NCI-H460 (cell line): ENCODE measurements at places on chromosomes 7 and 10. TPM values are rescaled to one million over a fixed set of nuclear protein-coding genes. Genes with fewer than 3 reads are reported as not detected.

- no peak for DNase-seq
These were observed 83.9 kb upstream of the RSU1 start for GRCh38 chr10:16901106-16901505.

- no peak for DNase-seq
These were observed 443.0 kb upstream of the MKI67 start for GRCh38 chr10:128568990-128569945.

GRCh38 chr7:124550036-124550435 lies 215.6 kb downstream of the GPR37 start:
- DNase-seq, result no peak

DNA sequence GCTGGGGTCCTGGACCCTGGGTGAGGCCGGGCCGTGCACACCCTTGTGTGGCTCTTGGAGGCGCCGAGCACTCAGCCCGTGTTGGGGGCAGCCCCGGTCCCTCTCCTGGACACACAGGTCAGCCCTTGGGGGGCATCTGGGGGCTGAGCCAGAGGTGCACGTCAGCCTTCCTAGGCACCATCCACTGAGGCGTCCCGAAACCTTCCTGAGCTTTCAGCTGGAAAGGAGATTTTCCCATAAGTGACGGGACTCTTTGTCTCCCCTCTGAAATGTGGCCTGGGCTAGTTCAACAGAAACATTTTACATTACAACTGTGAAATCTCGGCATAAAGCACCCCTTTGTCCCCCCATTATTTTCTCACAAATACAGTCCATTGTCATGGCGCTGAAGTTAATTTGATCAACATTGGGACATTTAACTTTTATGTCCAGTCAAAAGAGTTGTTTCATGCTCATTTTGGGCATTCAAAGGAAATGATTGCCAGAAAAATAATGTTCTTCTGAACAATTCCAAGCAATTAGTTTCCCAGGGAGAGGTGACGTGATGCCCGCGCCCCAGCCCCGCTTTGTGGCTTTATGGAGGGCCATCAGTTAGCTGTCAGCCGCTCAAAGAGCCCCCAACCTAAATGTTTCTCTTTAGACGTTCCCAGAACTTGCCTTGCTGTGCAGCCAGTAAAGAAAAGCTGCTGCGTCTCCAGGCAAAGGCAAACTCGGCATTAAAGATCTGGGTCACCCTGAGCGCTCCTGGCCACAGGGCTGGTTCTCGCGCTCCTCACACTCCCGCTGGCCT lies 70.8 kb downstream of the NKX6-2 start:
- no peak for DNase-seq

- no peak for DNase-seq
These were observed 28.9 kb downstream of the RAB11FIP2 start for GRCh38 chr10:118017850-118018249.

DNA sequence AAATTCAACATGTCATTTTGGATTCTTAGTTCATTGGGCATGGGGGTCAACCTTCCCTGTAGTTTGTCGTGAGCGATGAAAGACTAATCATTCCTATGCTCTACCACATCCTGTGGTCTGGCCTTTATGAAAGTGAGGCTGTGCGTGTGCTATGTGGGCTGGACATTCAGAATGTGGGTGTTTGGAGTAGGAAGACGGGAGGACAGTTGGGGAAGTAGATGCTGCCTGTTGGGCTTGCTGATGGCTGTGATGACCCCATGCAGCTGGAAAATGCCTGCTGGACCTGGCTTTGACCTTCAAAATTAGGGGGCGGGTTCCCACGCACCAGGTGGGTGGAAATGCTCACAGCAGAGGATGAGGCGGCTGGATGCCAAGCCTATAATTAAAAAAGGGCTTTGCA lies 90.9 kb upstream of the MKI67 start:
- DNase-seq, result no peak

DNA sequence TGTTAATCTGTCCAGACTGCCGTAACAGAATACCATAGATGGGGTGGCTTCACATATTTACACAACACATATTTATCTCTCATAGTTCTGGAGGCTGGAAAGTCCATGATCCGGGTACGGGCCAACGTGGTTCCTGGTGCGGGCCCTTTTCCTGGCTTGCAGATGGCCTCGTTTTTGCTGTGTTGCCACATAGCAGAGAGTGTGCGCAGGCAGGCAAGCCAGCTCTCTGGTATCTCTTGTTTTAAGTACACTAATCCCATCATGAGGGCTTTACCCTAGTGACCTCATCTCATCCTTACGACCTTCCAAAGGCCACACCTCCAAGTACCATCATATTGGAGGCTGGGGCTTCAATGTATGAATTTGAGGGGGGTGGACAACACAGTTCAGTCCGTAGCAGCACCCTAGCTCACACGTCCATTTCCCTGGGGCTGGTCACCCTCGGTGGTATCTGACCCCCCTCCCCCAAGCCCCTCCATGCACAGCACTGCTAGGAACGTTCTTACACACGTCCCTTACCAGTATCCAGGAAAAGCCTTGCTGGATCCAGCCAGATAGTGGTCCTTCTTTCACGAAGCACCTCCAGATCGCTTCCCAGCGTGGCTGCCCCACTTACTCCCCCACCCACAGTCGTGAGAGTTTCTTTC lies 21.5 kb downstream of the CUX1 start:
- no peak for DNase-seq

- no peak for DNase-seq
These were observed 3.6 kb downstream of the NXPH1 start for GRCh38 chr7:8436965-8437364.

GRCh38 chr10:48658243-48658974 lies 26.3 kb upstream of the WDFY4 start:
- DNase-seq, result peak; percentile 74

- no peak for DNase-seq
These were observed 27.3 kb downstream of the STN1 start for GRCh38 chr10:103890688-103891087.

DNA sequence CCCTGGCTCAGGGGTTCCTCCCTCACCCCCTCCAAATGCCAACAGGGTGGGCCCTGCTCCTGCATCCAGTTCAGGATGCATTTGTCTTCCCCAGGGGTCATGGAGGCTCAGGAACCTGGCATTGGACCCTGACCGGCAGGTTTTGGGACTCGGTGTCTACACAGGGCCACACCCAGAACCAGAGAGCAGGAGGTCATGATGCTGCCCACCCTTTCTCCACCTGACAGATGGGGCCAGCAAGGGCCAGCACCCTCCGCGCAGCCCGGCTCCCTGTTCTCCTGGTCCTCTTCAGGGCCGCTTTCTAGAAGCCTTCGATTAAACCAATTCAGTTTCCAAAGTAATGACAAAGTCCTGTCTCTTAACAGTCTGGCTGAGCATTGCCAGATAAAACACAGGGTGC lies 50.2 kb downstream of the CAMK2B start:
- DNase-seq, result no peak

DNA sequence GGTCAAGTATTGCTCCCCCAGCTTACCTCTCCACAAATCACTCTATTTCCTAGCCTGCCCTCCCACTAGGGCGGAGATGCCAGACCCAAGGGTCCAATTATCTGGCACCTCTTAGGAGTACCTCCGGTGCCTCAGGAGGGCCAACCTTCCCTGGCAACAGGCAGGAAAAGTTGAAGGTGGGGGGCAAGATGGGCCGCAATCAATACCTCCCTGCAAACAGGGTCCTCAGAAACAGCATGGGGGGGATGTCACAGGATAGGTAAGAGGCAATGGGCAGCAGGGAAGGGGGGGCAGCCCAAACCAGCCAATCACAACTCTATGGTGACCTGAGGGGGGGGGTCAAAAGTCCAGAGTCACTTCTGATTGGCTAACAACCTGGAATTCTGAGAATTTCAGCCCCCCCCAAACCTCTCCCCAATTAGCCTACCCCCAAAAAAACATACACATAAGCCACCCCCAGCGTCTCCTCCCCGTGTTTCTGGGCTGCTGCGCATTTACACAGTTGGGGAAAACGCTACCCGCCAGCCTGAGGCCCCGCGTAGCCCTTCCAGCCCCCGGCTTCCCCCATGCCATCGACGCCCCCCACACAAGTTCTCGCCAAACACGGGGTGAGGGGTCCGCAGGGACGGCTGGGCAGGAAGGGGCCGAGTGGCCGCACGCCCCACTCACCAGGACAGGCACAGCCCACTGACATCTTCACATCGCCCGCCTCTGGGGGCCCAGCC lies 589 bp downstream of the LDB1 start:
- peak; percentile 48 for DNase-seq

DNA sequence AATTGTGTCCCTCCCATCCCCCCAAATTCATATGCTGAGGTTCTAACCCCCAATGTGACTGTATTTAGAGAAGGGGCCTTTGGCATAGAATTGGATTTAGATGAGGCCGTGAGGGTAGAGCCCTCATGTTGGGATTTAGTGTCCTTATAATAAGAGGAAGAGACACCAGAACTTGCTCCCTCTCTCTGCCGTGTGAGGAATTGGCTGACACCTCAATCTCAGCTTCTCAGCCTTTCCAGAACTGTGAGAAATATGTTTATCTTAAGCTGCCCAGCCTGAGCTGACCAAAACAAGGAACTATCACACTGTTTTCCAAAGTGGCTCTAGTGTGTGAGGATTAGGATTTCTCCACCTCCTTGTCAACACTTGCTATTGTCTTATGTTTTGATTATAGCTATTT lies 400.0 kb upstream of the FZD8 start:
- DNase-seq, result no peak

Gene MYO1G
- 0.07 TPM in 1 of 2 replicates, not detected in the other for total RNA-seq

Gene SAMD9L
- 3.8 and 4.7 TPM in 2 replicates for total RNA-seq

Gene NPSR1
- total RNA-seq, result 0.29 TPM in 1 of 2 replicates, not detected in the other

Gene HHEX
- 21.6 and 23.5 TPM in 2 replicates for total RNA-seq

Gene FKBP6
- 0.17 TPM in 1 of 2 replicates, not detected in the other for total RNA-seq
